ENCODE measurements at places on chromosomes 12 and 14.

DNA sequence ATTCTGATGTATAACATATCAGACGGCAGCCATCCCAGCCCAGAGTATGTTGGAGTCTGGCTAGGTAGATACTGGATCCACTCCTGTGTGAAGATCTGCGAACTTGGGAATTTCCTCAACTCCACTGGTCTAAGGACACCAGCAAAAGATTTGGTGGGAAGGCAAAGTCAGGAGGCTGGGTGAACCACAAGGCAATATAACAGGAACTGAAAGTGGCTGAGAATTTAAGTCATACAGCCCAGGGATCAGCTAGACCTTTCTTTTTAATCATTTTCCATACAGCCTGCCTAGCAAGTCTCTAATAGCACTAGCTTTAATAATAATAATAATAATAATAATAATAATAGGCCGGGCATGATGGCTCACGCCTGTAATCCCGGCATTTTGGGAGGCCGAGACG lies 34.8 kb downstream of the BRAP start:
- no peak for DNase-seq

- no peak for DNase-seq
Measured at GRCh38 chr14:42909659-42910058, 1303.0 kb downstream of the LRFN5 start.

GRCh38 chr14:105989566-105990302 lies 463.4 kb downstream of the TMEM121 start:
- DNase-seq: no peak

DNA sequence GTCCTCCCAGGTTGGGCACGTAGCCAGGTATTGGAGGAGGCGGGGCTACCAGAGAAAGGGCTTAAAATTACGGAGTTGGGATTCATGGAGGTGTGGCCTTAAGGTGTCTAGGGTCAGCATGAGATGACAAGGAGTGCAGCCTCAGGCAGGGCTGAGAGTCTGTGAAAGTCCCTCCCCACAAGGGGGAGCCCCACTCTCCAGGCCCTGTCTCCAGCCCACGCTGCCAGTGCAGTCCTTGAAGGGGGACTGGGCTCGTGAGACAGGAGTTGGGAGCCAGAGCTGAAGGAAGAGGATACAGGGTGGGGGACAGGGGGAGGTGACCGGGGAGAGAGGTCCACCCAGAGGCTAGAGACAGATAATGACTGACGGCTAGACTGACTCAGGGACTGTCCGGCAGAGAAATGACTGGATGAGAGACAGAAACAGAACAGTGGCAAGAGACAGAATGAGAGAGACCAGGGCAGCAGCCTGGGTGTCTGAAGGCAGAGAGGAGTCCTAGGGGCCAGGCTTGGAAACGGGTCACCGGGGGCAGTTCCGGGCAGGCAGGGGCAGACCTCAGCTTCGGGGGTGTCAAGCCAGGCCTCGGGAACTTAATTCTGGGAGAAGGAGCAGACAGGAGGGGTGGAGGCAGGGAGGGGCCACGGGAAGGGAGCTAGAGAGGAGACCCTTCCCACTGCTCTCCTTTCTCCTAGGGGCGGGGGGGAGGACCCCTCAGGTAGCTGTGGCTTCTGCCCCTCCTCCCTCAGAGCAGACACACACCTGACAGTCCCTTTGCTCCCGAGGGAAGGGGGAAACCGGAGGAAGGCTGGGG lies 970 bp downstream of the CDH24 start:
- peak; percentile 51 for DNase-seq

DNA sequence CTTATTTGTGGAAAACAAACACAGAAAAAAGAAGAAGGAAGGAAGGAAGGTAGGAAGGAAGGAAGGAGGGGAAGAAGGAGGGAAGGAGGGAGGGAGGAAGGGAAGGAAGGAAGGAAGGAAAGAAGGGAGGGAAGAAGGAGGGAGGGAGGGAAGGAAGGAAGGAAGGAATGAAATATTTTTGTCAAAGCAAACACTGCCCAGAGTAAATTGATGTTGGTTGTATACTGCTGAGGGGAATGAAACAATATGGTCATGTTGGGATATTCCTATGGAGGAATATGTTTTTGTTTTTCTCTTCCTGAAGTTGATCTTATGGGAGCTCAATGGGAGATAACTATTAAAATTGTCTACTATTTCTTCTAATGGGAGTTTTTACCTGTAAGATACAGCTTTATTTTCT lies 717.5 kb upstream of the LRFN5 start:
- DNase-seq: no peak

- DNase-seq: no peak
Measured at GRCh38 chr14:102927878-102928411, 5.5 kb downstream of the AMN start.

DNA sequence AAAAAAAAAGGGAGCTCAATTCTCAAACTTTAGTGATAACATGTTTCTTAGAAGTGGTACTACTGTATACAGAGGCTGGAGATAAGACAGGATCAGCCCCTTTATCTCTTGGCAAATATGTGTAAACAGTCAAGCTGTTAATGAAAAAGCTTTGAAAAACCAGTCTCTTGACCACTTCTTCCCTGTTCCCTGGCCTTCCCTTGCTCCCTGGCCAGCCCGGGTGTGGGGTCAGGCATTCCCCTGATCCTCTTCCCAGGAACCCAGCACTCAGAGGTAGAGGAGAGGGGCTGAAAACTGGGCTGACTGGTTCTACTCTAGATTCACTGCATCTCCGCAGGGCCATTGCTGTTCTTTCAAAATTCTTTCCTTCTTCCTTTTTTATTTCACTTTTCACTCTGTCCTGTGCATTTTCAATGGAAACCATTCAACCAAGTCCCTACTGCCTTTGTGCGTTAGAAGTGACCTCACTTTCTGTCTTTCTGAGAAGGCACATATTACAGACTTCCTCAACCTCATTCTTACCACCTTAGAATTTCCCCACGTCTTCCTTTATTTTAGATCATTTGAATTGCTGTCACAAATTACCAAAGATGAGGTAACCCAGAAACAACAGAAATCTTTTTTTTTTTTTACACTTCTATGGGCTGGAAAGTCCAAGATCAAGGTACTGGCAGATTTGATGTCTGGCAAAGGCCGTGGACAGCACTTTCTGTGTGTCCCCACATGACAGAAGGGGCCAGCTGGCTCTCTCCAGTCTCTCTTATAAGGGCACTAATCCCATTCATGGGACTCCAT lies 5.7 kb downstream of the GNG2 start:
- no peak for DNase-seq

GRCh38 chr12:115801871-115802270 lies 475.6 kb downstream of the MED13L start:
- no peak for DNase-seq

- no peak for DNase-seq
Measured at GRCh38 chr14:71491931-71492330, 440.3 kb upstream of the RGS6 start.

DNA sequence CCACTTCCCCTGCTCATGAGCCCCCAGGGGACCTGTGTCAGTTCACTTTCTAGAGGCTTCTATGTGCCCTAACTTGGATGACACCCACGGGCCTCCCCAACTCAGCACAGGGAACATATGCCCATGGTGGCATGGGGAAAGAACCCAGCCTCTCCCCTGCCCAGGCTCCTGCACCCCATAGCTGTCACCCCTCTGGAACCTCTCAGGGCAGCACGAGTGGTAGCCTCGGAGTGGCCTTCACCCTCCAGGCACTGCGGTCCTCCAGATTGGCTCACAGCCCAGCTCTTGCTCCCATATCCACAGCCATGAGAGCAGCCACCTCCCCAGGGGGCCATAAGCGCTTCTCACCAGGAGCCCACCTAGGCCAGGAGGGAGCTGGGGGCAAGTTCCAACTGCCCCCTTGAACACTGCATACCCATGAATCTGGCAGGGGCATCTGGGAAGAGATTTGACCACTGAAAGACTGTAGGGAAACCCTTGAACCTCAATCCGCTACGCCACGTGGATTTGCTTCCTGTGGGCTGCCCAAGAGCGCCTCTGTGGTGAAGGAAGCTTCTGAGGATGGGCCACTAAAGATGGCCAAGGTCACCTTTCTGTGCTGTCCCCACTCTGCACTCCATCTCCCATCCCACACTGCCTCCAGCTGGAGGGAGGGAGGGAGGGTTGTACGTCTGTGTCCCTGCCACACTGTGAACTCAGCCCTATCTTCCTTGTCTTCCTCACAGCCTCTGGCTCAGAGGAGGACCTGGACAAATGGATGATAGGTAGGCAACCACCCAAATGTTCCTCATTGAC lies 11.9 kb downstream of the PLD4 start:
- no peak for DNase-seq

GRCh38 chr14:75720842-75721498 lies 59.9 kb downstream of the TTLL5 start:
- no peak for DNase-seq

DNA sequence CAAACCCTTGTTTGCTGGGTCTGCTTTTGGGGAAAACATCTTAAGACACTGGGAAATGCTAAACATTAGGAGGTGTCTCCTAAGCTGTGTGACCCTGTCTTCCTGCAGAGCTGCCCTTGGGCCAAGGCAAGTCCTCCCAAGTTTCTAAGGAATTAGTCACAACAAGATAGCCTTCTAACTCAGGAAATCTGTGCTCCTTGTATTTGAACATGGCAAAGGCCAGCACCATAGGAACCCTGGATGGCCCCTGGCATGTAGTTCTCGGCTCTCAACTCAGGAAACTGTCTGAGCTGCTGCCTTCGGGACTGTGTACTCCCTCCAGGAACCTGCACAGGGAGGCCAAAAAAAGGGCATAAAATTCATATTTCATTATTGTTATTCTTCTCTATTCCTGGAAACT lies 37.6 kb upstream of the LTBP2 start:
- no peak for DNase-seq
